Suppressor macrophage treated with lipopolysaccharide for 4 hours (primary cell): ENCODE measurements at places on chromosomes 1 and 21.
A peak's percentile ranks its signal among the peaks of the same experiment; 100 is the strongest.

- no peak for DNase-seq
These were observed 4.4 kb upstream of the MATN1 start for GRCh38 chr1:30727824-30728223.

GRCh38 chr1:203173566-203173965, 2.1 kb downstream of the MYBPH start:
- DNase-seq, result no peak

- DNase-seq, result no peak
These were observed 319.1 kb downstream of the CAMTA1 start for GRCh38 chr1:7104339-7104738.

GRCh38 chr1:155037043-155037442, 3.4 kb downstream of the DCST1 start:
- no peak for DNase-seq

- DNase-seq, result no peak
These were observed 26.4 kb upstream of the LRRC8D start for GRCh38 chr1:89794406-89794805.

GRCh38 chr1:47621977-47622376, 184.1 kb downstream of the FOXD2 start:
- DNase-seq, result no peak

DNA sequence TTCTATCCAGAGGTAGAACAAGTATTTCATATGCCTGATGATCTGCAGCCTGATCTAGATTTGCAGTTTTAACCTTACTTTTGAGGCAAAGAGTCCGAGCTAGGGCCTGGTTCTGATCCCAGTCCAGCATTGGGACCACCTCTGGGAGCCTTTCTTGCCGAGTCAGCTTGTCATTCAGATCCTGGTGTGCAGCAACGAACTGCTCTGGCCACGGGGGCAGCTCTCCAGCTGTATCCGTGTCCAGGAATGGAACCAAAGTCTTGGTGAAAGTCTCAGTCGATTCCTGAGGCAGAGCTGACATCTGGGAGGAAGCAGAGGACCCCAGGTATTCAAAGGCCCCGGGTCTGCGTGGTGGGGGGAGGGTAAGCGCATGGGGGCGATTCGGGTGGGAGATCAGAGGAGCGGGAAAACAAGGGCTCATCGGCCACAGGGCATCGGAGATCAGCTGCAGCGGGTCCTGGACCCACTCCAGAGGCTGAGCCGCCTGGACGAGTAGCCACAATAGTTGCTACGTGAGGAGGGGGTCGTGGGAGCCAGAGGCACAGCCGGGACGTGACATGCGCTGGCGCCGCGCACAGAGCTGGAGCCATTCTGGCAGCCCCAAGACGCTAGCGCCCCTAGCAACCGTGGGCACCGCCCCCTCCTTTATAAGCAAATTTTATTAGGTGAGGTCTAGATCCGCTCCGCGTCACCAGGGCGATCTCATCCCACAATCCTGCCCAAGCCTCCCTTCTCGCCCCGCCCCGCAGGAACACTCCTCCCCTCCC, 32.4 kb upstream of the BSDC1 start:
- DNase-seq, result no peak

GRCh38 chr1:72896256-72896655, 613.9 kb upstream of the NEGR1 start:
- DNase-seq, result no peak

GRCh38 chr21:26140164-26140579, 30.4 kb downstream of the APP start:
- peak; percentile 87 for DNase-seq

DNA sequence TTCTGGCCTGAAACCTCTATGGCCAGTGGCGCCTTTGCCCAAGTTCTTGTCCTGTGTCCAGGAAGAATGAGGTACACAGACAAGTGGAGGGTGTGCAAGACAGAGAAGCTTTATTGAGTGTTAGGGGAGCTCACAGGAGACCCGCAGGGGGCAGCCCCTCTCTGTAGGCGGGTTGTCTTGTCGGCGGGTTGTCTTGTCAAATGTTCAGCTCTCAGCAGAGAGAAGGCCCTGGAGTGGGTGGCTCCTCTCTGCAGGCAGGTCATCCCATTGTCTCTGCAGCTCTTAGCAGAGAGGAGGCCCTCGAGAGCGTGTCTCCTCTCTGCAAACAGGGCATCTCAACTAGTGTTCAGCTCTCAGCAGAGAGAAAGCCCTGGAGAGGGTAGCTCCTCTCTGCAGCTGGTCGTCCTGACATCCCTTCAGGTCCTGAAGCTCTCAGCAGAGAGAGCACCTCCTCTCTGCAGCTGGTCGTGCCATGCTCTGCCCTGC, 11.0 kb downstream of the COL6A2 start:
- DNase-seq, result no peak

DNA sequence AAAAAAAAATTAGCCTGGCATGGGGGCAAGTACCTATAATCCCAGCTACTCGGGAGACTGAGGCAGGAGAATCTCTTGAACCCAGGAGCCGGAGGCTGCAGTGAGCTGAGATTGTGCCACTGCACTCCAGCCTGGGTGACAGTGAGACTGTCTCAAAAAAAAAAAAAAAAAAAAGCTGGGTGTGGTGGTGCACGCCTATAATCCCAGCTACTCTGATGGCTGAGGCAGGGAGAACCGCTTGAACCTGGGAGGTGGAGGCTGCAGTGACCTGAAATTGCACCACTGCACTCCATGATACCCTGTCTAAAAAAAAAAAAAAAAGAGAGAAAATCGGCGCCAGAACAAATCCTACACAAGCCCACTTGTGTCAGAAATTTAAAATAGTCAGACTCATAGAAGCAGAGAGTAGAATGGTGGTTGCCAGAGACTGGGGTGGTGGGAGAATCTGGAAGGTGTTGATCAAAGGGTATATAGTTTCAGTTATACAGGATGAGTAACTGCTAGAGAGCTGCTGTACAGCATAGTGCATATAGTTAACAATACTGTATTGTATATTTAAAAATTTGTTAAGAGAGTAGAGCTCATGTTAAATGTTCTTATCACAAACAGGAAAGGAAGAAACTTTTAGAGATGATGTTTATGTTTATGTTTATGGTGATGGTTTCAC, 9.6 kb downstream of the DIP2A start:
- no peak for DNase-seq

GRCh38 chr1:161885003-161885402, 118.9 kb downstream of the ATF6 start:
- no peak for DNase-seq

GRCh38 chr1:25486602-25487001, 55.9 kb downstream of the MACO1 start:
- no peak for DNase-seq

GRCh38 chr1:108028841-108029388, 63.9 kb upstream of the VAV3 start:
- no peak for DNase-seq

DNA sequence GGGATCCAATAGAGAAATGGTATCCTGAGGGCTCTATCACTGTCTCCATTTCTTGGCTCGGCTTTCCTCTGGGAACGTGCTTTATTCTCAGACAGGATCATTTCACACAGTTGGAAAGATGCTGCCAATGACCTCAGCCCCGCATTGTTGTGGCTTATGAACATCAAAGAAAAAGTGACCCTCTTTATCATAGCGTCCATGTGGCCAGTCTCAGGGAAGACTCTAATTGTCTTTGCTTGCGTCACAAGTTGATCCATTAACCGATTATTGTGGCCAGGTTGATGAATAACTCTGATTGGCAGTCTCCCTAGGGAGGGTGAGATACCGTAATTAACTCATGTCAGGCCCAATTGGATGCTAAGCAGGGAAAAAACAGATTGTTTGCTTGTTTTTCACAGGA, 10.4 kb upstream of the TMEM9 start:
- no peak for DNase-seq

GRCh38 chr1:9281071-9281827, 11.4 kb upstream of the SPSB1 start:
- no peak for DNase-seq

DNA sequence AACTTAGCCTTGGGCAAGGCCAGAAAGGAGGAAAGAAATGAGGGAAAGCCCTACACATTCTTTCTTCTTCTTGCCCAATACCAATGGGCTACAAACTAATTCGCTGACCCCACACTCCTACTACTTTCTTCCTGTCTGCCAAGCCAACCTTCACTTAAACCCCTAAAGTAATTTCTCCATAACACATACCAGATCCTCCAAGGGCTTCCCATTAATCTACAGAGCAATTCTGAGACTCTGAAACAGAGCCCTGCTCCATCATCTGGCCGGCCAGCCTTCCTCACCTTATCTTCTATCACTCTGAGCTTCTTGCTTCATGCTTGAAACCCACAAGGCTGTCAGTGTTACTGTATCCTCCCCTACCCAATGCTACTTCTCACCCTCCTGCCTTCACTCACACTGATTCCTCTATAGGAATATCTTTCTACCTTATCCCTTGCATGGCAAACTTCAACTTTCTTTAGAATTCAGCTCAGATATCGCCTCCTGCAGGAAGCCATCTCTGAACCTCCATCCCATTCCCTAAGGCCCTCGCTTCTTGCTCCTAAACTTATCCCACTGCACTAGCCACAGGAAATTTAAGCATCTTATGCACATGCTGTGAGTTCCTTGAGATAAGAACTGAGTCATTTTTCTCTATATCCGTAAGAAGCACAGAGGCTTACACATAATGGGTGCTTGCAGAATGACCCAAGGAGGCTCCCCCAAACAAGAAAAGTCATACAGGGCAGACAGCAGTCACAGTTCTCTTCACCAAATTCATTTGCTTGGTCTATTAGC, 81.9 kb downstream of the JAK1 start:
- DNase-seq, result no peak

DNA sequence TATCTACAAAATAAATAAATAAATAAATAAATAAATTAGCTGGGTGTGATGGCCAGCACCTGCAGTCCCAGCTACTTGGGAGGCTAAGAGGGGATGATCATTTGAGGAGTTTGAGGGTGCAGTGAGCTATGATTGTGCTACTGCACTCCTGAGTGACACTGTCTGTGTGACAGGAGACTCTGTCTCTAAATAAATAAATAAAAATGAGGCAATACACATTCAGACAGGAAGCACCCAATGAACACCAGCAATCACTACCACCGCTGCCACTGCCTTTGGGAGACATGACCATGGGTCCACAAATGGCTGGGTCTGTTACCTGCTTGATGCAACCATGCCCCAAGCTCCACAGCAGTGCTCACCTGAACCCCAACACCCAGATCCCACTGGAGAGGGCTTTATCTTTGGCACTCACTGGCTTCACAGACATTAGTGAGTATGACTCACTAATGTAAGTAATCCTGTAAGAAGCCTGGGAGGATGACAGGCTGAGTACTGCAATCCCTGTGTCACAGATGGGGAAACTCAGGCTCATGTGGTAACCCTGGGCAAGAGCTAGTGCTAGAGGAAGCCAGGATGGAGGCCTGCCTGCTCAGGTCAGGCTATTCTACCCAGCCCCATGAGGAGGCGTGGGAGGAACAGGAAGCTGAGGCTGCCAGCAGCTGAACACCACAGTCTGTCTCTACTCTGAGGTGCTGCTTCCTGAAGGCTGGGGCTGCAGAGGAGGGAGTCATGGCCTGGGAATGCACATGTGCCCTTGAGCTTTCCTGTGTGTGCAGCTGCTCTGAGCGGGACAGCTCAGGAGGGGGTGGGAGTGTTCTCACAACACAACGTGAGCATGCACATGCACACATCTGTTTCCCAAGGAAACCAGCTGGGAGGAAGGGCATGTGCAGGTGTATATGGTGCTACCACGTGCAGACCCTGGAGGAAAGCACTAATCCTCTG, 43.0 kb downstream of the SLC9A1 start:
- DNase-seq, result peak; percentile 97
